ENCODE measurements at places on chromosomes 13 and 19. TPM values are rescaled to one million over a fixed set of nuclear protein-coding genes. Genes with fewer than 3 reads are reported as not detected.
A peak's percentile ranks its signal among the peaks of the same experiment; 100 is the strongest.

GRCh38 chr19:1239796-1240737, 1.5 kb upstream of the ATP5F1D start:
- H3K27me3 ChIP-seq: no peaks in the 10 kb centered on the region
- DNase-seq: peak; percentile 96
- peak overlapping the region; percentile 87 for H3K27ac ChIP-seq
- H3K4me1 ChIP-seq: peaks cover 49% of the 10 kb centered on the region
- peak overlapping the region; percentile 98 for H3K4me3 ChIP-seq

DNA sequence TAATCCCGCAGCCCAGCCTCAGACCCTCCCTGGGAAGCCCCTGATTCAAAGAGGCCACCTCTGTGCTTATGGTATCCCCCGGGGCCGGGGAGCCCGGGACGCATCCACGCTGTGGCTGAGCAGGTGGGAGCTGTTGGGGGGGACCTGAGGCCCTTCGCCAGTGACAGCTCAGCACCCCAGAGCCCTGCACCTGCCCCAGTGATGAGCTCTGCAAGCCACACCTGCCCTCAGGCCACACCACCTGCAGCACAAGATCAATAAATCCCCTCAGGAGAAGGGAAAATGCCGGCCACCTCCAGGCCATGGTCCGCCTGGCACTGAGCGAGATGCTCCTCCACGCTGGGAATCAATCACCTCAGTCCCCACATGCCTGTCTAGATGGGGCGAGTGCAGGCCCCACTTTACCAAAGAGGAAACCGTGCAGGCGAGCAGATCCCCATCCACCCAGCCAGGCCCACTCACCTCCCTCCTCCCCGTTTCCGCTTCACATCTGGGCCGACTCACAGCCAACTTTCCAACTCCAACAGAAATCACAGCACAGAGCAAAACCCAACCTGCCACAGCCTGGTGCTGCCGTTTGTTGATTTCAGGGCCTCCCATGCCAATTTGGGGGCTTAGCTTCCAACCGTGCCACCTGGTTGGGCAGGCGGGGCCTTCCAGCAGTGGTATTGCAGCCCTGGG, 12.8 kb downstream of the MOB3A start:
- H3K36me3 ChIP-seq: peaks cover 11% of the 10 kb centered on the region
- H3K27ac ChIP-seq: no peak overlapping the region

GRCh38 chr19:17125728-17126677, 50.4 kb downstream of the MYO9B start:
- no peak overlapping the region for H3K4me3 ChIP-seq
- H3K4me1 ChIP-seq: peaks cover 4% of the 10 kb centered on the region
- H3K27ac ChIP-seq: no peak overlapping the region
- no peaks in the 10 kb centered on the region for H3K36me3 ChIP-seq
- no peak for DNase-seq
- H3K27me3 ChIP-seq: no peaks in the 10 kb centered on the region

DNA sequence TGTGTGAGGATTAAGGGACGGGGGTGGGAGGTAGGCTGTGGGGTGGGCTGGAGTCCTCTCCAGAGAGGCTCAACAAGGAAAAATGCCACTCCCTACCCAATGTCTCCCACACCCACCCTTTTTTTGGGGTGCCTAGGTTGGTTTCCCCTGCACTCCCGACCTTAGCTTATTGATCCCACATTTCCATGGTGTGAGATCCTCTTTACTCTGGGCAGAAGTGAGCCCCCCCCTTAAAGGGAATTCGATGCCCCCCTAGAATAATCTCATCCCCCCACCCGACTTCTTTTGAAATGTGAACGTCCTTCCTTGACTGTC, 5.5 kb downstream of the FOSB start:
- DNase-seq: no peak
- H3K4me3 ChIP-seq: no peak overlapping the region
- no peaks in the 10 kb centered on the region for H3K27me3 ChIP-seq

DNA sequence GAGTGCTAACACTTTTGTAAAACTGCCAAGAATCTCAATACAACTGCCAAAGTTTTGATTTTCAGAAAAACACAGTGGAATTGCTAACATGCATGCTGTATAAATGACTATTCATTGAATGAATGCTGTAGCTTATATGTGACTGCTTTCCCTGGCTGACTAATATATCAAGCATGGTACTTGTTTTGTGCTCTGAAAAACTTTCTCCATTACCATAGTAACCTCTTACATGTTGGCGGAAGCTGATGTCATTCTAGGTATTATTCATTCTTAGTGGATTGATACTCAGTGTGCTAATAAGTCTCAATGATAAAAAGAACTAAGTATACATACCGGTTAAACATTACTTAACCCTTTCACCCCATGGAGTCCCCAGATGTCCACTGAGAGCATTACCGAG, 166.1 kb upstream of the MYO16 start:
- H3K4me3 ChIP-seq: no peak overlapping the region
- peak; percentile 18 for DNase-seq
- no peaks in the 10 kb centered on the region for H3K27me3 ChIP-seq
- no peaks in the 10 kb centered on the region for H3K4me1 ChIP-seq

- no peaks in the 10 kb centered on the region for H3K27me3 ChIP-seq
- no peak overlapping the region for H3K4me3 ChIP-seq
- DNase-seq: no peak
- no peaks in the 10 kb centered on the region for H3K36me3 ChIP-seq
- H3K27ac ChIP-seq: no peak overlapping the region
Observed at GRCh38 chr19:22935151-22935550, 67.8 kb downstream of the ZNF728 start.

The PTGIR gene
- 0.46 TPM for total RNA-seq

The MBD3L4 gene
- total RNA-seq: not detected

DNA sequence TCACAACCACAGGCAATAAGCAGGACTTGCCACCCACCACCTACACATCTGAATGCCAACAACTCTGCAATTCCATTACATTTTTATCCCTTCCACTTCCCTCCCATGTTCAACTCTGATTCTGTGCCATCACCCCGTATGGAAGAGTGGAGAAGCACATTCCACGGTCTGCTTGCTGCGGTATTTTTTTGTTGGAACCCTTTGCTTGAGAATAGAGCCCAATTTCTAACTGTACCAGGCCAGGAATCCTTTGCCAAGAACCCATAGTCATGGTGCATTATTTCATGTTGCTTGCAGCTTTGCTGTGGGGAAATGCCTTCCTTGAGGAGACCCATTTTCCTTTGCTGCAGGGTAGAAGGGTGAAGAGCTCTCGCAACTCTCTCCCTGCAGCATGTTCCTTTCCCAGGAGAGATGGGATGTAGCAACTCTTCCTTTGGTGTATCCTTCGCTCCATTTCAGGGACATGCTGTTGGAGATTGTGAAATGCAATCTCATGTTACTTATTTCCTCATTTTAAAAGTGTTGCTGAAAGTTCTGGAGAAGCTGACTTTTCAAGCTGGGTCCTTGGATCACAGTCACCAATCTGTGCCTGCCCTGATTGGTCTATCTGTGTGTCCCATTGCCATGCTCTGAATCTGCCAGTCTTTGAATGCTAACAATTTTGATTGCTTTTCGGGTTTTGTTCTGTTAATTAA, 69.8 kb upstream of the STARD13 start:
- H3K27ac ChIP-seq: no peak overlapping the region
- H3K4me1 ChIP-seq: peaks cover 18% of the 10 kb centered on the region
- H3K36me3 ChIP-seq: no peaks in the 10 kb centered on the region
- no peak overlapping the region for H3K4me3 ChIP-seq
- DNase-seq: peak; percentile 9

The ZNF845 gene
- total RNA-seq: 8.6 TPM

The RRAS gene
- total RNA-seq: 32.4 TPM

The ZNF738 gene
- total RNA-seq: 27.2 TPM

The GSX1 gene
- not detected for total RNA-seq

GRCh38 chr13:72694314-72694713, 33.1 kb downstream of the MZT1 start:
- H3K36me3 ChIP-seq: no peaks in the 10 kb centered on the region
- no peaks in the 10 kb centered on the region for H3K27me3 ChIP-seq
- DNase-seq: peak; percentile 41
- H3K4me1 ChIP-seq: peaks cover 6% of the 10 kb centered on the region
- H3K4me3 ChIP-seq: no peak overlapping the region

The B3GNT3 gene
- total RNA-seq: not detected

DNA sequence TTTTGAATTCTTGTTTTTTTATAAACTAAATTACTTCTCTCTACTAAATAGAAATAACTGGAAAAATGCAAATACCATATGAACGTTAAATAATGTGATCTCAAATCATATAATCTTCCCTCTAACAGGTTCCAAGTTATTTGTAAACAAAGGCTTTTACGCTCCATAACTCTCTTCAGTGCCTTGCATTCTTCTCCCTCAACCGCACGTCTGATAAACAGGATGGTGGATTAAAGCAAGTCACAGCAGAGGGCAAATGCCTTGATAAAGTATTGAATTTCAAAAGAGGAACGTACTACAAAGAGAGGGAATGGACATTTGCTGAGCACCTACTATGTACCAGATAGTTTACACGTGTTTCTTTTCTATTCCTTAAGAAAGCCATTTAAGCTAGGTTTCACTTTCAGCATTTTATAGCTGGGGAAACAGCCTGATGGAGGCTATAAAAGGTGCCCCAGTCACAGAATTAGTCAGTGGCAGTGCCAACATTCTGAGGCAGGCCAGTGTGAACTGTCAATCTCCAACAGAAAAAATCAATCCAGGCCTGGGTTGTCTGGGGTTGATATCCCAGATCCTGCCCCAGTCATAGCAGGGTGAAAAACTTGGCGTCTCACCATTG, 15.8 kb downstream of the MRPS31 start:
- peaks cover 26% of the 10 kb centered on the region for H3K36me3 ChIP-seq
- H3K27ac ChIP-seq: no peak overlapping the region
- H3K27me3 ChIP-seq: no peaks in the 10 kb centered on the region
- H3K4me3 ChIP-seq: no peak overlapping the region

The ZNF763 gene
- total RNA-seq: 0.24 TPM

The C13orf46 gene
- total RNA-seq: 3.6 TPM

GRCh38 chr19:58560921-58561320, 2.5 kb upstream of the UBE2M start:
- no peak for DNase-seq
- H3K27ac ChIP-seq: no peak overlapping the region
- H3K4me1 ChIP-seq: peaks cover 16% of the 10 kb centered on the region

GRCh38 chr19:49499030-49499670, 2.9 kb downstream of the RPS11 start:
- no peaks in the 10 kb centered on the region for H3K27me3 ChIP-seq
- peak overlapping the region; percentile 99 for H3K27ac ChIP-seq
- H3K4me3 ChIP-seq: peak overlapping the region; percentile 82
- H3K36me3 ChIP-seq: peaks cover 38% of the 10 kb centered on the region

DNA sequence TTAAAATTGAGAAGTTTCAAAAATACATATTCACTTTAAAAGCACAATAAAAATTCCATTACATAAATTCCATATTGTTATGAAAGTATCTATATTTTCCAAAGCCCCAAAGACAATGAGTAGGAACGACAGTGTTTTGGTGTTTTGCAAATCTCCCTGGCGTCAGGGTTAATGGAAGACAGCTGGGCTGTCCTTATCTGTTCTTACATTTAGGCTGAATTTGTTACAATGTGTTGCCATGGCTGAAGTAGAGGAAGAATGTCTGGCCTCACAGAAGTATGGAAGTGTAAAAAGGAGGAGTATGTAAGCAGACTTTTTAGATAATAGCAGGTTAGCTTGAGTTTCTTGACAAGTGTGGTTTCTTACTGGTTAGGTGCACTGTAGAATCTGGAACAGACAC, 124.4 kb upstream of the SPATA13 start:
- H3K4me1 ChIP-seq: no peaks in the 10 kb centered on the region
- no peaks in the 10 kb centered on the region for H3K36me3 ChIP-seq
- no peak for DNase-seq
- H3K27me3 ChIP-seq: no peaks in the 10 kb centered on the region
- no peak overlapping the region for H3K27ac ChIP-seq
- no peak overlapping the region for H3K4me3 ChIP-seq

DNA sequence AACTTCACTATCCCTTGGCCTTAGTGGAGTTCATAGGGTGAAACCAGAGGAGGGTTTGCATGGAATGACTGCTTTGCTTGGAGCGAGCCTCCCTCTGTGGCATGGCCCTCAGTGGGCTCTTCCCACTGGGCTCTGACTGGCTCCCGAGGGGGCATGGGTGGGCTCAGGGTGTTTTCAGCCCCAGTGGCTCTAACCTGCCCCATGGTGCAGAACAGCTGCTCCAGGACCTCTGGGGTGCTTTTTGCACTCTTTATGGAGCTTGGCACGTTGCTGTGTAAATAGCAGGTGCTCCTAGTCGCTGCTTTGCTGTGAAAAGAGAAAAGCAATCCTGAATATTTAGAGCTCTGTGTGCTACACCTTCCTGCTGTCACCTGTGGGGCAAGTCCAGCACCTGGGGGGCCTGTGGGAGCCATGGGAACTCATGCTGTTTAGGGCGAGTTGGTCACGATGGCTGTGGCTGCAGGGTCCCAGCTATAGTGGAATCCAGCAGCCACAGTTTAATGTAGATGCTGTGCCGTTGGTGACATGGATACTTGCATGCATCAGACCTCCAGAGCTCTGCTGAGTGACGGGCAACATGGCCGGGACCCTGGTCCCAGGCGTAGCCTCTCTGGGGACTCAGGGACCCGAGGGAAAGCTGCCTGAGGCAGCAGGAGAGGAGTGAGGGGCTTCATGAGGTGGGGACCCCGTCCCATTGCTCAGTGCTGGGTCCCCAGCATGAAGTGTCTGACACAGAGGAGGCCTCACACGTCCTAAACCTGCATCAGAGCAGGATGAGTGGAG, 14.3 kb upstream of the MCF2L start:
- H3K27me3 ChIP-seq: peaks cover 29% of the 10 kb centered on the region
- H3K4me1 ChIP-seq: no peaks in the 10 kb centered on the region
- no peak for DNase-seq
- no peak overlapping the region for H3K4me3 ChIP-seq
- H3K36me3 ChIP-seq: no peaks in the 10 kb centered on the region

- no peak overlapping the region for H3K4me3 ChIP-seq
- no peak for DNase-seq
- no peaks in the 10 kb centered on the region for H3K36me3 ChIP-seq
- H3K4me1 ChIP-seq: peaks cover 21% of the 10 kb centered on the region
Observed at GRCh38 chr13:103287659-103288058, 221.4 kb upstream of the SLC10A2 start.

DNA sequence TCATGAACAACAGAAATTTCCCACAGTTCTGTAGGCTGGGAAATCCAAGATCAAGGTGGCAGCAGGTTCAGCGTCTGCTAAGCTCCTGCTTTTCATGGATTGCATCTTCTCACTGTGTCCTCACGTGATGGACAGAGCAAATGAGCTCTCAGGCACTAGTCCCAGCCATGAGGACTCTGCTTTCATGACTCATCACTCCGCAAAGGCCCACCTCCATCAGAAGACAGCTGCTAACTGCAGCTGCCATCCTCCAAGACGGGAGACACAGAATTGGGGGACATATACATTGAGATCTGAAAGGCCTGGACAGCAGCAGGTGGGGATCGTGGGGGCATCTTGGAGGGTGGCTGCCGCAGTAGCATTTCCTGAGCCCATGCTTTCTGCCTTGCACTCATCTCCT, 44.4 kb upstream of the SPATA13 start:
- H3K4me3 ChIP-seq: no peak overlapping the region
- no peaks in the 10 kb centered on the region for H3K27me3 ChIP-seq
- no peaks in the 10 kb centered on the region for H3K36me3 ChIP-seq

- no peak for DNase-seq
- peaks cover 6% of the 10 kb centered on the region for H3K4me1 ChIP-seq
- H3K27ac ChIP-seq: no peak overlapping the region
- H3K36me3 ChIP-seq: peaks cover 24% of the 10 kb centered on the region
- H3K4me3 ChIP-seq: no peak overlapping the region
- no peaks in the 10 kb centered on the region for H3K27me3 ChIP-seq
Observed at GRCh38 chr19:39424934-39425333, 10.8 kb downstream of the RPS16 start.

- DNase-seq: no peak
- H3K36me3 ChIP-seq: no peaks in the 10 kb centered on the region
- no peaks in the 10 kb centered on the region for H3K4me1 ChIP-seq
Observed at GRCh38 chr13:33992881-33993336, 175.0 kb downstream of the RFC3 start.
